ENCODE measurements at places on chromosomes 1 and 21.

- no peak for DNase-seq
Measured at GRCh38 chr1:39977202-39977601, 22.3 kb downstream of the MFSD2A start.

DNA sequence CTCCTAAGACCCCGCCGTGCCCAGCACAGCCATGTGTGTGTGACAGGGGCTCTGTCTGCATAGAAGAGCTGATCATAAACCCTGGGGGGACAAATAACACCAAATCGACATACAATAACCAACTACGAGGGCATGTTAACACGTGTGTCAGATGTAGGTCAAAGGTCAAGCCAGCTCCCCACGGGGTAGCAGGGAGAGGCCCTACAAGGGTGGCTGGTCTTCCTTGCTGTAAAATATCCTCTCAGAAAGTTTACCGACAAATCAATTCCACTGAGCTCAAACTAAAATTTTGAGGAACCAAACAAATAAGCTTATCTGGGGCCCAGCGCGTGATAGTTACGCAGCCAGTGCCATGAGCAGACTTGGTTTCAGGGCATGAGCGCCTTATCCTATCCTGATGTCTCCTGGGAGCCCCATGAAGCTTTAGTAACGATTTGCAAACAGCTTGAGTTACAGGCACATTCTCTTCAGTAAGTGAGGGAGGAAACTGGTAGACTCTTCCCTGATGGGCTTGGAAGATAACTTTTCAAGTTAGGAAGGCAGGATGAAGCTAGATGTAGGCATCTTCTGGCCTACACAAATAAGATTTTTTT, 2.7 kb upstream of the TMPRSS3 start:
- no peak for DNase-seq

DNA sequence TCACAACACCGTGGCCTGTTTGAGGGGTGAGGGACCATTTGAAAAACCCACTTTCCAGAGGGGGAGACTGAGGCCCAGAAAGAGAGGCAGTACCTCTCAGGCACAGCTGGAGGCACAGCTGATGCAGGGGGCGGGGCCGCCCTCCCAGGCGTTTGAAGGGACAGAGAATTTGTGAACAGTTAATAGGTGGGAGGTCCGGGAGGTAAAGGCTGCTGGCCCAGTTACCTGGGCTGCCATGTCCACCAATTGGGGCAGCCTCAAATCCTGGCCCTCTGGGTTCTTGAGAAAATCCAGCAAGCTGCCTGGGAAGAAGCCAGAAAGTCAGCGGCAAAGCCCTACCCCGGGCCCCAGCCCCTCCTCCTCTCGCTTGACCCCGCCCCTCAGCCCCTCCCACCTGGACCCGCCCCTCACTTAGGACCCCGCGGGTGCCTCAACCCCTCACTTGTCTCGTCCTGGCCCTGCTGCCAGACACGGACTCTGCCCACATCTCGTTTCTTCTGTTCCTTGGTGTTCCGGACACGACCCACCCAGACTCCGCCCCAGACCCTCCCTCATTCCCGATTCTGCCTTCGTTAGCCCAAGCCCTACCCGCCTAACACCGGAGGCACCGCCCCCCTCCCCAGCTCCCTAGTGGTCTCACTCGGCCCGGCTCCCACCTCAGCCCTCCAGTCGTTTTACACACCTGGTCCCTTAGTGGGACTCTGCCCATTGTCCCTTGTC, 10.8 kb upstream of the AHDC1 start:
- DNase-seq, result no peak

GRCh38 chr1:52503706-52504105, 49.2 kb downstream of the TUT4 start:
- DNase-seq, result no peak

GRCh38 chr1:31855038-31855845, 39.4 kb upstream of the SPOCD1 start:
- DNase-seq, result no peak

DNA sequence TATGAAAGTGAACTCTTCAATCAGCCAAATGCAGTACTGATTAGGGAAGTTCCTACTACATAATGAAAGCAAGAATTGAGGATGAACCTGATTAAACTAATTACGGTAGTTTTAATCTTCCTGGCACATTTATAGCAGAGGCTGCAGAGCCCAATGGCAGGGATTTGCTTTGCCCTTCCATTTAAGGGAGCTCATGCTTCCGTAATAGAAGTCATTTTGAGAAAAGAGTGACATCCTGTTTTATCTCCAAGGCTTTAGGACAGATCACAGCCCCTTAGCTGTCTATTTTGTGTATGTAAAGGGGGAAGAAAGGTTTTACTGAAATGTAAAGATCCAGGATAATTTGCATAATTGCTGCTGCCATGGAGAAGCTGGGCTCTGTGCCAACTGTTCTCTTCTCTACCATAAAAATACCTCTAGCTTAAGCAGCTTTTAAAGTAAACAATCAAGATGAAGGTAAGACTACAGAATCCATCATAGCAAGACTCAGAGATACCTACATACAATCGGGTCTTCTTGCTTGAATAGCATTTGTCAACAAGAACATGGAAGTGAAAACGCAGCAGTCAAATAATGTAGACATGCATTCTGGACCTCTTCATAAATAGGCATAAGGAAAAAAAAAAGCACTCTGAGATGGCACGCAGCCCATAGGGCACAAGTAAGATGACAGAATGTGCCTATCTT, 62.5 kb downstream of the ASH1L start:
- DNase-seq, result no peak

DNA sequence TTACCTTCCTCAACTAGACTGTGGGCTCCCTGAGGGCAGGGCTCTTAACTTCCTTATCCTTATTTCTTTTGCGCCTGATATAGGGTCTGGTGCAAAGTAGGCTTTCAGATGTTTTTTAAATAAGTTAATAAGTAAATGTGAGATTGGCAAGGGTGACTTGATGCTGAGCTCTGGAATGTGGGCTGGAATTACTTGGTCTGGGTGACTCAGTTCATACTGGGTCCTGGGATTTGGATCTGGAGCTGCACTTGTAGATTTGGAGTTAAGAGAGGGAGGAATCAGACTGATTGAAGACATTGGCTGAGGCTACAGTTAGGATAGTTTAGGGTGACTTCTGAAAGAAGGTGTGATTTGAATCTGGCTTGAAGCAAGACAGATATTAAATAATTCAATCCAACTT, 190.9 kb downstream of the GIPC2 start:
- no peak for DNase-seq

GRCh38 chr1:220875260-220875659, 4.0 kb upstream of the HLX start:
- no peak for DNase-seq

DNA sequence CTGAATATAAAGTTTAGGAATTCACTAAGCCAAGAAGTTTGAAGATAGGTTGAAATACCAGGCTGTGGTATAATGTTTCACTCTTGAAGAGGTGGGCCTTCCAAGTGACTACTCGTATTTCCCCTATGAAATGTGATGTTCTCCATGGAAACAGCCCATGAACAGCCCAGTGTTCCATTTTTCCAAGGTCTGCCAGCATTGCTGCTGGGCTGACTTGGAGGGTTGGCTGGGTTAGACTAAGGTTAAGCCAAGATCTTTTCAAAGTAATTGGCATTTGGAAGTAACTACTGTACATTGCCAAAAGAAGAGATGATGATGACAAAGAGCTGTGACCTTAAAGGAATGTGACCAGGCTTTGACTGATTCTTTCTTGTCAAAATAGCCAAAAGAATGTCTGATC, 73.8 kb downstream of the RPE65 start:
- no peak for DNase-seq

DNA sequence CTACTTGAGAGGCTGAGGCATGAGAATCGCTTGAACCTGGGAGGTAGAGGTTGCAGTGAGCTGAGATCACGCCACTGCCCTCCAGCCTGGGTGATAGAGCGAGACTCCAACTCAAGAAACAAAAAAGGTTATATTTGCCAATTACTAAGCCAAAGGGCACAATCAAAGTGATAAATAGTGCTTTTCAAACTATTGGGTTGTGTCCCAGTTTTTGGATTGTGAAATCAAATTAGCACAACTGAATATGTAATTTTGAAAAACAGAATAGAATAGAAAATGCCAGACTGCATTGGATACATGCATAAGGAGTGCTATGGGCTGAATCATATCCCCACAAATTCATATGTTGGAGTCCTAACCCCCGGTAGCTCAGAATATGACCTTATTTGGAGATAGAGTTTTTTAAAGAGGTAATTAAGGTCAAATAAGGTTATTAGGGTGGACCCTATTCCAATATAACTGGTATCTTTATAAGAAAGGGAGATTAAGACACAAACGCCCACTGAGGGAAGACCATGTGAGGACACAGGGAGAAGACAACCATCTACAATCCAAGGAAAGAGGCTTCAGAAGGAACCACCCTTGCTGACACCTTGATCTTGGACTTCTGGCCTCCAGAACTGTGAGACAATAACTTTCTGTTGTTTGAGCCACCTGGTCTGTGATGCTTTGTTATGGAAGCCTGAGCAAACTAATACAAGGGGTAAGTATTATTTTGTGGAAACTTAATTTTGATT, 42.9 kb upstream of the HUNK start:
- DNase-seq, result no peak

DNA sequence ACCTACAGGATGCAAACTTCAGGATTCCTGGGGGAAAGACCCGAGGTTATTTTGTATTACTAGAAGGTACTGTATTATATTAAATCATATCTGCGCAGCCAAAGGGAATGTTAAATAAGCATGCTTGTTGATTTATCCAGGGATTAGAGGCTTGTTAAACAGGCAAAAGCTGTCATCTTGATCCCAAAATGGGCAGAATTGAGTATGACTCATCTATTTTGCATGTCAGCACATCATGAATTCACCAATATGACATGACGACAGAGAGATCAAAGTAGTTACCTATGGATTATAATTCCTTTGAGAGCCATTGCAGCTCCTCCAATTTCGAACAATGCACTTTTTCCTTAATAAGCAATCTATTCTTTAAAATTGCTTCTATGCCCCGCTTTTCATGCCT, 66.1 kb downstream of the TBX15 start:
- no peak for DNase-seq

- DNase-seq, result no peak
Measured at GRCh38 chr1:45542591-45542990, 8.0 kb upstream of the AKR1A1 start.

GRCh38 chr21:37028570-37028969, 22.1 kb downstream of the RIPPLY3 start:
- no peak for DNase-seq

DNA sequence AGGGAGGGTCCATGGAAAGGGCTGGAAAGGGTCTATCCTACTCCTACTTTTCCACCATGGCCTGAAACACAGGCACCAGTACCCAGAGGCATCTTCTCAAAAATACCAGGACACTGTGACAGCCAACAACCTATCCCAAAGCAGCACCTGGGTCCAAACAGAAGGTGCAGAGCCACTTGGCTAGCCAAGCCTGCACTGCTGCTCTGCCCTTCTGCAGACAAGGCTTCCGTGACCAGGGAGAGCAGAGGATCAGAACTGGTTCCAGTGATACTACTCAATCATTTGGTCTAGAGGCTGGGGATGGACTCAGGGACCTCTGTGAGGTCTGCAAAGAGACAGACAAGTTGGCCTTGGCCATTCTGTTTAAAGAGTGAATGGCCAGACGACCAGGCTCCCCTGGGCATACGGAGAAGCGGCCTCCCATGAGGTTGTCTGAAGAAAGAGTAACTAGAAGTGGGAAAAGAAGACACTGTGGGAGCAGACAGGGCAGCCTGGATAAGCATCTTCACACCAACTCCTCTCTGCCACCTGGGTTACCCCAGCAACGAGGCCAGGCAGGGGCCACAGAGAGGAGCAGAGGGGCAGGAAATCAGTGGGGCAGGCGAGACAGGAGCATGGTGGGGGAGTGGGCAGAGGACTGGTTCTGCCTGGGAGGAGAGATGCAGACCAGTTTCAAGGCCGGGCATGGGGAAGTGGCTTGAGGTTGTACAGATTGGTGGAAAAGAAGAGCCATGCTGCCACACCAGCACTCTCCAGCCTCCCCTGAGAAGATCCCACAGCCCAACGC, 5.7 kb downstream of the KCNN3 start:
- no peak for DNase-seq

DNA sequence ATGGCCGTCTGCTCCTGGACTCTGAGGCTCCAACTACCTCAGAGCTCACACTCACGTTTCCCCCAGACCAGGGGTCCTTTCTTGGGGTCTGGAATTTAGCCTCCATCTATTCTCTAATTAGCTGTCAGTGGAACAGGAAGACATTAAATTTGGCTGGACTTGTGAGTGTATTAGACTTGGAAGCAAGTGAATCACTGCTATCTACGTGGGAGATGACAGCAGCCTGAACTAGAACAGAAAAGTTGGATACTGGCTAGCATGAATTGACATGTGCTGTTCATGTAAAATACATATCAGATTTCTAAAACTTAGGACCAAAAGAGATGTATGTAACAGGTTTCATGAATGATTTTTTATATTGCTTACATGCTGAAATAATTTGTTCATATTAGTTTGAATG, 28.0 kb downstream of the TAF5L start:
- no peak for DNase-seq

DNA sequence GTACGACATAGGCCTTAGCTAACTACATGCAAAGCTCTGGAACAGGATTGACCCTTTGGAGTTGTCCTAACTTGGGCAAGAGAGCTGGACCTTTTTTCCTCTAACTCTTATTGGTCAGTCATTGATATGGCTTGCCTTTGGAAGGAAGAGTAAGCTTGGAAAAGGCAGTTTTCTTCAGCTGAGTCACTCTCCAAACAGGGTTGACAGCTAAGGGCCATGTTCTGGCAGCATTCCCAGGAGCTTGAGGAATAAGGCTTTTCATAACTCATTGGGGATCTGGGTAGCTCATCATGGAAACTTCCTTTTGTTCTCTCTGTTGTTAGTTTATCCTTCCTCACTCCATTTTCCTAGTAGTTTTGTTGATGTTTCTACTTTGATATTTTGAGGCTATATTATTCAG, 14.5 kb upstream of the ERRFI1 start:
- DNase-seq, result no peak

- DNase-seq, result no peak
Measured at GRCh38 chr1:204994086-204994862, 48.7 kb upstream of the CNTN2 start.

GRCh38 chr1:222653178-222653827, 35.4 kb downstream of the MIA3 start:
- no peak for DNase-seq

DNA sequence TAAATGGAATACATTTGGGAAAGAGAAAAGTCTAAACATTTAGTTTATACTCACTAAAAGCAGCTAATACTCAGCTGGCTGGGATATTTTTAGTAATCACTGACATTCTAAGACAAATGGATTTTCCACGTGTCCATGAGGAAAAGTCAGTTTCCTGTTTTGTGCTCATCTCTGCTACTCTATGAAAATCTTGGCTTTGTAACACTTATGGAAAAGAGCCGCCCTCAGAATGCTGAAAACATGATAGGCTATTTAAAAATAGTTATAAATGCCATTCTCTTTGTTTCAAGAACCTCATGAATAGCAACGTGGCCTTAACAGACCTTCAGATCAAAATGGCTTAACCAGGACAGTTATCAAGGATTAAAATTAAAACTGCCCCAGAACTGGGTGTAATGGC, 29.9 kb downstream of the MRAP start:
- DNase-seq, result no peak

DNA sequence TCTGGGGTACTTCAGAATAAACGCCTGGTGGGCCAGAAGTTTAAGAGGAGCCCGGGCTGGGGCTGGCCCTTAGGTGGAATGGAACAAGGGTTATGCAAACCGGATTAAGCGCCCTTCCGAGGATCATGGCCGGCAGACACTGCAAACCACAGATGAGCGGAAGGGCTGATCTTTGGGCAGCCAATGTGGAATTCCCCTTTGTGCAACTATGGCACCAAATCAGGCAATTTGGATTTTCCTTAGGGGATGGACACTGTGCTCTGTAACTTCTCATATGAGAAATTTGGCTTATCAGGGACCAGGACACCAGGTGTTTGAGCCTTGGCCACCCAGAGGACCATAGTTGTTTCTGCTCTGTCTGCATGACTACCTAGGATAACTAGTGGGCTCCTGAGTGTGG, 5.7 kb upstream of the IL10 start:
- no peak for DNase-seq
